ENCODE measurements at places on chromosomes 6 and 20.
A peak's percentile ranks its signal among the peaks of the same experiment; 100 is the strongest.

DNA sequence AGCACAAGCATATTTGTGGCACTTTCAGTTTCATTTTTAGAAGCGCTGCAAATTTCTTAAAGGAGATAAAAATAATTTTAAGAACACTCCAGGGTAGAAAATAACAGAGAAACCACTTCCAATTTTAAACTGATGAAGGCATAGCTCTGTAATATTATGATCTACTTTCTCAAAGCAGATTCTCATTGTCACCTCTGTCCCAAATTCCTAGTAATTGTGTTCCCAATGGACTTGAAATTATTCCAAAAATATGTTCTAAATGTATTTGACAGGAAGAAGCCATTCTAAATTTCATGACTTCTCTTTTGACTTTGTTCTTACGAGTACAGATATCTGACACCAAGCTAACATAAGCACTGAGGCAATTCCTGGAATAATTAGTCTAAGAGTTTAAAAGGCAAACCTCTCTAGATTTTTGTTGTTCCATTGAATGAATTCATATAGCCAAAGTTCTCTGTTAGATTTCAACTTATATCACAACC, 140.2 kb upstream of the CARMIL1 start:
- no peak for DNase-seq

GRCh38 chr6:150029749-150030148, 4.4 kb upstream of the RAET1L start:
- no peak for DNase-seq

- DNase-seq = peak; percentile 56
Observed at GRCh38 chr20:32474967-32475811, 109.9 kb downstream of the NOL4L start.

DNA sequence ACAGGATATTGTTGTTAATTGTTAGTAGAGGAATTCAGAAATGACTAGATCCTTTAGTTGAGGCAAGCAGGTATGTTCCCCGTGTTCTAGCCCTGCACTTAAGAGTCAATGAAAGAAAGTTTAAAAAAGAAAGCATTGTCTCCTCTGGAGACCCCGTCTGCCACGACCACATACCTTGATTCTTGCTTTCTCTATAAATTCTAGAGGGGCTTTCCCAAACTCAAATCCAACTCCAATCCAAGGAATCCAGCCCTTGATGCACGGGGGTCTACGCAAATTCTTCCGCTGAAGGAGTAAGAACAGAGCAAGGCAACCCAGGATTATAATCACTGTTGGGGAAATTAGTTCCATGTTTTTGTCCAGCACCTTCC, 401 bp downstream of the CYP39A1 start:
- DNase-seq = no peak

DNA sequence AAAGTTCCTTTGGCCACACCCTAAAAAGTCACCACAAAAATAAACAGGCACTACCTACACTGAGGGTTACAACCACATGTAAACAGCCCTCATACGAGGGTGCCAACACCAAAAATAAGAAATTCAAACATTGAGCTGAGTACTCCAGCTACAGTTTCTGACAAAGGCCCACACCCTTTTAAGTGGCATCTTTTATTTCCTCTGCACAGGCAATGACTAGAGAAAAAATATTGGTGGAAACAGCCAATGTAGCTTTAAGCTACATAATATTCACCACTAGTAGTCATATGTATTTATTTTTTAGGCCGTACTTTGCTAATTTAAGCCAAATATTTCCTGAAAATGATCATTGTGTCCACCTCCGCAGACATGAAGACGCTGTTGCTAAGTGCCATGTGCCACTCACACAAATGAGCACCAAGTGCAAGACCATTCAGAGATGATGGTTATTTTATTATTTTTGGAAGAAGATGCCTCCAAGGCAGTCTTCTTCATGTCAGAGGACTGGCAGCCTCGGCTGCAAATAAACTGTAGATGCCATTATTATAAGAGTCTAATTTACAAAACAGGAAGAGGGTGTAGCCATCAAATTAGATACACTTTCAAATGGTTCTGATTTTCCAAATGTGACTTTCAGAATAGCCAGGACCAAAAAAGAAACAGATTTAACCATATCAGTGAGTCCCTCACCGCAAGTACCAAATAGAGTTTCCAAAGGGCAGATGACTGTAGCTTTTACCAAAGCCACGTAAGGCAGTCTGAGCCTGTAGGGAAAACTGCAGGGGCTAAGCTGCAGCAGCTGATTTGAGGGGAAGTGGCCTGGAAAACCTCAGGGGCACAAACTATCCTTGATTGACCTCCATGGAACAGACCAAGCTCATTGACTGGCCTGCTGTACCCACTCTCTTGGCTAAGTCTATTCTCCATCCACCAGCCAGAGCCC, 13.4 kb downstream of the CYP24A1 start:
- DNase-seq = no peak

DNA sequence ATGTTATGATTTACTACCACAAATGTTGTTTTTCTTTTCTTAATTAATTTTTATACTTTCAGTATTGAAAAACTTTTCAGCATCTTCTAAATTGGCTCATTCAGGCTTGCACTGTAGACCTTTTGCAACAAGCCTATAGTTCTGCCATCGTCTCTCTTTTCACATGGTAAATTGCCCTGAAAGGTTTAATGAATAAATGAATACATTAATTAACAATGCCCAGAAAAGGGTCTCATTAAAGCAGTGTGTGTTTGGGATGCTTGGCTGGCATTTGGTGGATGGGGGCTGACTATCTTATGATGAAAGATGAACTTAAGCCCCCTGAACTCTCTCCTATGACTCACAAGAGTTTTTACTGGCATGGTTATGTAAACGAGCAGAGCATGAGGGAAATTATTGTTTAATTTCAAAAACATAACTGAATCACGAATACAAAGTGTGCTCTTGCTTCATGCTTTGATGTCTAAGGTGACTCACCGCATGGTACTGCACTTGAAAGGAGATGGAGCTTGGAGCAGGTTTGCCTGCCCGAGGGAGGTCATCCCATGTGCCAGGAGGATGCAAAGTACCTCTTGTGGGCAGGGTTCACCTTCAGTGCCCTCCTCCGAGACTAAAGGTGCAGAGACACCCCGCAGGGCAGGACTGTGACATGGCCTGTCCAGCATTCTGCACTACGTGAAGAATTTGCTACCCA, 13.8 kb upstream of the PCK1 start:
- no peak for DNase-seq
